Body of pancreas (tissue), 4 donors: ENCODE measurements at places on chromosomes 1 and 21. TPM values are rescaled to one million over a fixed set of nuclear protein-coding genes. Genes with fewer than 3 reads are reported as not detected.

Gene ATP8B2
- 10.9 TPM for total RNA-seq

GRCh38 chr1:236727521-236727920 is 41.2 kb downstream of the ACTN2 start:
- H3K4me3 ChIP-seq, result no peak overlapping the region
- DNase-seq, result no peak
- H3K27me3 ChIP-seq, result no peaks in the 10 kb centered on the region
- peaks cover 7% of the 10 kb centered on the region for H3K4me1 ChIP-seq
- H3K36me3 ChIP-seq, result no peaks in the 10 kb centered on the region

DNA sequence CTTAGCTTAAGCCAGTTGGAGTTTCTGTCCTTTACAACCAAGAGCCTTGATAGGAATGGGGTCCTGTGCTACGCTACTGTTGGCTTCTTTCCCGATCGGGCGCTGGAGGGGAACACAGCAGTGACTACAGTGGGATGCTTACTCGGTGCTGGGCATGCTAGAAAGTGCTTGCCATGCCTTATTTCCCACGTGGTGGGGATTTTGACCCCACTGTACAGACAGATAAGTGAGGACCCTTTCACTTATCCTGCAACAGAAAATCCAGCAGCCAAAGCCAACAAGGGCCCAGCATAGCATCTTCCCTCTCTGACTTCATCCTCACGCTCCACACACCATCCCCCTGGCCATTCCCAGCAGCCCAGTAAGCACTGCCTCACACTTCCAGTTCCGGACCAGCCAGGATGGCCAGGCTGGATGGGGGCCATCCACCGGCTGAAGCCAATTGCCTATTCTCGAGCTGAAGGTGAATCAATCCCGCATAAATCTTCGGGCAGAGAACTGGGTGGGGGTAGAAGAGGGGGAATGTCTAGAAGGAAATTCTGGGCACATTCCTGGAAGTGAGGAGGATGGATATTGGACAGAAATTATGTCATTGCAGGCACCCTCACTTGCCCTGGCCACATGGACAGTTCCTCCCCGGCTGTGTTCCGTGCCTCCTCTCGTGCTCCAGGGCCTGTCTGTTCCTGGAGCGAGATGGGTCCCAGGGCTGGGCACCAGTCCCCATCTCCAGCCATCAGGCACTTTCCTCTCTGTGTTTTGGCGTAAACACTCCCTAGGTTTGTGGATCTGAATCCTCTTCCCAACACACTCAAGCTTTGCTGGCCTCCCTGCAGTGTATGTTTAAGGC is 2.0 kb upstream of the ABCG1 start:
- H3K36me3 ChIP-seq, result no peaks in the 10 kb centered on the region
- no peak overlapping the region for H3K4me3 ChIP-seq
- H3K27ac ChIP-seq, result no peak overlapping the region
- no peaks in the 10 kb centered on the region for H3K27me3 ChIP-seq

DNA sequence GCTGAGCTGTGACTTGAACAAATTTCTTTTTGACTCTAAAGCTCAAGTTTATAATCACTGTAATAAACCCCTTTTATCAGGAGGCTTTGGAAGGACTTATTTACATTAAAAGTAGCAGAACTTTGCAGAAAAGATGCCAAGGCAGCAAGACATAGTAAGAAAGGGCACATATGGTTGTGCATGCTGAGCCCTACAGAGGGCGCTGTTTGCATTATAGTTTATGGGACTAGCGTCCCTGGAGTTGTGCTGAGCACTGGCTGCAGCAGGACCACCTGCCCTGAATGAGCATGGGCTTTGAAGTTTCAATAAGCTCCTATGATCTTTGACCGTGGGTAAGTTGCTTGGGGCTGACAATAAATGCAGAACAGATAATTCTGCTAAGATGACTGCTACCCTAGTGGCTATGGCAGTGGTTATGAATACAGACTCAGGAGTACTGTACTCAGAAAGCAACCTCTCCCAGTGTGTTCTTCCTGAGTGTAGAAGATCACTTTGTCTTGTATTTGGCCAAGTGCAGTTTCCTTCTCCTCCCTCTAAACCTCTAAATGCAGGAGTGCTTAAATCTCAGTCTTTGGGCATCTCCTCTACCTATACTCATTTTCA is 45.4 kb upstream of the USP1 start:
- H3K4me1 ChIP-seq, result peaks cover 12% of the 10 kb centered on the region
- DNase-seq, result peak; percentile 25
- no peak overlapping the region for H3K27ac ChIP-seq
- H3K4me3 ChIP-seq, result no peak overlapping the region
- H3K27me3 ChIP-seq, result no peaks in the 10 kb centered on the region

GRCh38 chr1:154093699-154094098 is 61.2 kb downstream of the NUP210L start:
- no peak for DNase-seq
- no peak overlapping the region for H3K27ac ChIP-seq
- no peak overlapping the region for H3K4me3 ChIP-seq
- no peaks in the 10 kb centered on the region for H3K4me1 ChIP-seq

GRCh38 chr1:72369069-72369757 is 86.9 kb upstream of the NEGR1 start:
- no peak for DNase-seq
- no peaks in the 10 kb centered on the region for H3K4me1 ChIP-seq
- no peak overlapping the region for H3K4me3 ChIP-seq
- H3K27ac ChIP-seq, result no peak overlapping the region
- no peaks in the 10 kb centered on the region for H3K36me3 ChIP-seq
- no peaks in the 10 kb centered on the region for H3K27me3 ChIP-seq

GRCh38 chr21:46274797-46275390 is 10.5 kb downstream of the MCM3AP start:
- DNase-seq, result no peak
- H3K36me3 ChIP-seq, result peaks cover 30% of the 10 kb centered on the region
- H3K27ac ChIP-seq, result no peak overlapping the region
- H3K27me3 ChIP-seq, result no peaks in the 10 kb centered on the region

- no peak overlapping the region for H3K4me3 ChIP-seq
- DNase-seq, result no peak
- H3K4me1 ChIP-seq, result no peaks in the 10 kb centered on the region
- no peak overlapping the region for H3K27ac ChIP-seq
- no peaks in the 10 kb centered on the region for H3K36me3 ChIP-seq
Measured at GRCh38 chr1:229086091-229086490, 184.8 kb upstream of the RAB4A start.

- no peaks in the 10 kb centered on the region for H3K27me3 ChIP-seq
- no peak overlapping the region for H3K4me3 ChIP-seq
- no peak overlapping the region for H3K27ac ChIP-seq
- peaks cover 41% of the 10 kb centered on the region for H3K4me1 ChIP-seq
Measured at GRCh38 chr1:51693419-51694155, 76.7 kb downstream of the OSBPL9 start.

DNA sequence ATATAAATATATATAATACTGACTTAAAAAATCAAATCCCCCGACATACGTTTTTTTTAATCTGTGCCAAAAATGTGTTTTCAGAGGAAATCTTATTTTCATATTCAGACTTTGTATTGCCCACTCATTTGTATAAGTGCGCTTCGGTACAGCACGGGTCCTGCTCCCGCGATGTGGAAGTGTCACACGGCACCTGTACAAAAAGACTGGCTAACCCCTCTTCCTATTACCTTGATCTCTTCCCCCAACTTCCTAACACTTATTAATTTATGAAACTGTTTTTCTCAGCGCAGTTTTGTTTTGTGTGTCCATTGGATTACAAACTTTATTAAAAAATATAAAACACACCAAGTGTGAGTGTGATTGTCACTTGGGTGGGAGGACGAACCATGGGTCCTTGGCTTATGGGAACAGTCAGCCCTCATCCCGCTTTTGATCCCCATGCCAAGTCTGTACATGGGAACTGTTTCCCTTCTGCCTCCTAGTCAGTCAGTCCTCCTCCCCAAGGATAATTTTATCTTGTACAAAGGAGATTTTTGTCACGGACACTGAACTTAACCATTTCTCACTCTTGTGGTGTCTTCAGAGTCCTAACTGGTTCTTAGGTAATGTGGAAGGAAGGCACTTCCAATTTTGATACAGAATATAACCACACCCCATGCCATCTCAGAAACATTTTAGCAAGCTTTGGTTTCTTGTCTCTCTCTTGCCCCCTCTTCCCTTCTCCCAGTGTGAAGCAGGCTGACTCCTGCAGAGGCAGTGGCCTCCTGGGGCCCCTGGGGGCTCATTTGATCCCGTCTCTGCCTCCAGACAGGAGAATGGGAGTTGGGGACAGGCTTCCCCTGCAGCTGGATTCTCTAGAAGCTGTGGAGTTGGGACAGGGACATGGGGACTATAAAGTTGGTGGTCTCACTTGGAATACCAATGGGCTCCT is 35.5 kb downstream of the ZBTB17 start:
- peaks cover 28% of the 10 kb centered on the region for H3K4me1 ChIP-seq
- H3K27ac ChIP-seq, result no peak overlapping the region
- peaks cover 25% of the 10 kb centered on the region for H3K36me3 ChIP-seq
- H3K27me3 ChIP-seq, result no peaks in the 10 kb centered on the region

- H3K36me3 ChIP-seq, result no peaks in the 10 kb centered on the region
- DNase-seq, result no peak
- no peaks in the 10 kb centered on the region for H3K27me3 ChIP-seq
- H3K27ac ChIP-seq, result no peak overlapping the region
- peaks cover 2% of the 10 kb centered on the region for H3K4me1 ChIP-seq
- H3K4me3 ChIP-seq, result no peak overlapping the region
Measured at GRCh38 chr1:161787355-161787754, 21.2 kb downstream of the ATF6 start.
